Activated T-helper 1 cell treated with anti-CD3 and anti-CD28 coated beads, Interleukin-2, amount 50 U/mL, for 16 hours (primary cell): ENCODE measurements at places on chromosomes 3 and 15.

- DNase-seq = no peak
Measured at GRCh38 chr3:131142580-131142979, 115.9 kb downstream of the NEK11 start.

- no peak for DNase-seq
Measured at GRCh38 chr3:162879021-162879562, 1382.5 kb downstream of the OTOL1 start.

DNA sequence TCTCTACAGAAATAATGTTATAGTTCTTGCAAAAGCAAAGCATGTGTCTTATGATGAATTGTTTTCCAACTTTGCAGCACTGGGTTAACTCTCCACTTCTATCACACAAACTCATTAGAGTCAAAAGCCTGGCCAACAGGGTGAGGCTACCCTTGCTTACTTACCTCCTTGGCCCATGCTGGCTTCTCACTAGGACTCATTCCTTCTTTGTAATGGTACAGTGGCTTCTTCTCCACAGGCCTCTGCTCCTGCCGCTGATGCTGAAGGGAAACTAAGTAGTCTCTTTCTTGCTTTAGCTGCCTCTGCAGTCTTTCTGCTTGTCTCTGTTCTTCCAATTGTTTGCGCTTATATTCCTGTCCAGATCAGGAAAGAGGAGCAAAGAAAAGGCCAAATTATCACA lies 111.5 kb upstream of the SLC2A2 start:
- DNase-seq = no peak

DNA sequence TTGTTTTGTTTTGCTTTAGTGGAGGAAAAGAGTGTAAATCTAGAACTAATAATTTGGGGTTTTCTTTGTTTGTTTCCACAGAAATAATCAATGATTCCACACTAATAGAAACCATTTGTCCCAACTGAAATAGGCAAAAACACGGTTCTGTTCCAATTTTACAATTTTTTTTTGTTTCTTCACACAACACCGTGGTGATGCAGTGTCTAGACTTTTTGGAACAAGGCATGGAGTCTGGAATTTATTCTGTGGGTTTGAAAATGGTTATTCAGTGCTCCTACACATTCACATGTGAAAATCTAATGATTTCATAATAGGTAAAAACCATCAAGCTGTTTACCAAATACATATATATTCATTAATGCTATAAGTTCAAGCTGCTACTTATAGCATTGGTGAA lies 629.0 kb upstream of the TGFBR2 start:
- no peak for DNase-seq

DNA sequence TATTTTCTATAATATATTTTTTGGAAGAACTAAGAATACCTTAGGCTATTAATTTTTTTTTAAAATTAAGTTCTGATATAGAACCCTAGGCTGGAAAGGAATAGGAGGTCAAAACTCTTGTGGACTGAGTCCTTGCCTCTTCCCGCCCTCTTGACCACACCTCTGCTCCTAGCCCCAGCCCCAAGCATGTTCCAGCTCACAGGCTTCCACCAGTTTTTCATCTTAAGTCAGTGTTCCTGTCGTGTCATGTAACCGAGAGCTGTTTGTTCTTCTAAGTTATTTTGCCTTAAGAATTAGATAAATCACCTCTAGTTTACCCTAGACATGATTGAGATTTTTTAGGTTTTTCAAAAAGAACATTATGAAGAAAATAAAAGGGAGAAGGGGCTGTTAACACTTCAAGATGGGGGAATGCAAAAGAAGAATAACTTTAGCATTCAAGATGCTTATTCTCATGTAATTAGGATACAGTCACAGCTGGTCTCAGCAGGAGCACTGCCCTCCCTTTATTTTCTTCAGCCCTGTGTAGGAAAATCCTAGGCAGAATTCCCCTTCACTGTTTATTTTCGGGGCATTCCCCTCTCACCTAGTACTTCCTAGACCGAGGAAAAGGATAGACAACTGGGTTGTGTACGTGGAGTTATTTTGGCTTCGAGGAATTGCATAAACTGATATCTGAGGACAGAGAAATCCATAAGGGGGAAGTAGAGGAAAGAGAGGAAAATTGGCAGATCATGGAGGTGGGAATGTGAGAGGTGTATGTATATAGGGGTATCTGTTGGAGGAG lies 110.2 kb downstream of the CMSS1 start:
- DNase-seq = no peak

GRCh38 chr3:125585595-125586223 lies 9.6 kb downstream of the OSBPL11 start:
- DNase-seq = no peak

GRCh38 chr15:66237513-66238235 lies 15.9 kb downstream of the MEGF11 start:
- DNase-seq = no peak

GRCh38 chr3:42663581-42664437 lies 10.3 kb downstream of the ZBTB47 start:
- DNase-seq = no peak

- DNase-seq = no peak
Measured at GRCh38 chr15:58682234-58682633, 67.3 kb downstream of the ADAM10 start.

- DNase-seq = no peak
Measured at GRCh38 chr15:42825599-42825998, 88.7 kb upstream of the CDAN1 start.

- DNase-seq = no peak
Measured at GRCh38 chr3:194608981-194609380, 24.2 kb downstream of the TMEM44 start.

GRCh38 chr3:146561879-146562278 lies 17.5 kb upstream of the PLSCR1 start:
- no peak for DNase-seq

DNA sequence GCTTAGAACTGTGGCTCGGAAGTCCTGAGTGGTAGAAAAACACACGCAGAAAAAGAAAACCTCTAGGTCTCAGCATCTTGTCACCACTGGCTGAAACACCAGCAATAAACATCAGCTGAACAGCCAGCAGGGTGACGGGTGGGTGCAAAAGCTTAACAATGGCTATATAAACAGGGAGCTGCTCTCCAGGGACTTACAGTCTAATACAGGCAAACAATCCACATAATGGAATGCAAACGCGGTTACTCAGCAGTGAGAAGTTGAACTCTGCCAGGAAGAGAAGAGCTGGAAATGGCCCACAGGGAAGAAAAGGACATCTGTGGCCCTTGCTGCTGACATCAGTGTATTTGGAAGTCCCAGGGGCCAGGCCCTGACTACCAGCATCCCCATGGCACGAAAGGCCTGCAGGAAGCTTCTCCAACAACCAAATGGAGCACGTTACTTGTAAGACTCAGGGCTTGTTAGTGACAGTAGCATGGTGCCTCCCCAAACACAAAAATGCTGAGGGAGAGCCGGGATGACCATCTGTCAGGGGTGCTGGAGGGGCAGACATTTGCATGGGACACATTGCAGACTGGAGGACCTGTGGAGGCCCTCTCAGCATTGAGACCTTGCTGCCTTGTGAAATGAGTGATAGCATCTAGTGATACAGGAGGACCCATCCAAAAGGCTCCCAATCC lies 3.0 kb downstream of the HEG1 start:
- DNase-seq = no peak

GRCh38 chr15:55241891-55242290 lies 45.1 kb upstream of the RSL24D1 start:
- no peak for DNase-seq

DNA sequence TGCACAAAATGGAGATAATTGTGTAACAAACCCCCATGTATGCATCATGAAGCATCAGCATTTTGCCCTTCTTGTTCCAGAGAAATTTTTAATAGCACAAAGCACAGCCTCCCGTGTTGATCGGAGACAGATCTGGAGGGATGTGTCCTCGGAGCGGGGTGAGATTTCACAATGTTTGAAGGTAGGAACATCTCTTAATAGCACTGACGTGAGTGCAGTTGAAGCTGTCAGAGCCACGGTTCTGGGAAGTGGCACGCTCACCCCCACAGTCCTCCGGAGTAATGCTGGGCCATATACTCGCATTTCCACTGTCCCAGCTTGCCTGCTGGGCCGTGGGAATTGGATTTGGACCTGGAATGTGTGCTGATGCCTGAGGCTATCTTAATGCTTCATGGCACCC lies 24.1 kb downstream of the ARPP21 start:
- DNase-seq = no peak

DNA sequence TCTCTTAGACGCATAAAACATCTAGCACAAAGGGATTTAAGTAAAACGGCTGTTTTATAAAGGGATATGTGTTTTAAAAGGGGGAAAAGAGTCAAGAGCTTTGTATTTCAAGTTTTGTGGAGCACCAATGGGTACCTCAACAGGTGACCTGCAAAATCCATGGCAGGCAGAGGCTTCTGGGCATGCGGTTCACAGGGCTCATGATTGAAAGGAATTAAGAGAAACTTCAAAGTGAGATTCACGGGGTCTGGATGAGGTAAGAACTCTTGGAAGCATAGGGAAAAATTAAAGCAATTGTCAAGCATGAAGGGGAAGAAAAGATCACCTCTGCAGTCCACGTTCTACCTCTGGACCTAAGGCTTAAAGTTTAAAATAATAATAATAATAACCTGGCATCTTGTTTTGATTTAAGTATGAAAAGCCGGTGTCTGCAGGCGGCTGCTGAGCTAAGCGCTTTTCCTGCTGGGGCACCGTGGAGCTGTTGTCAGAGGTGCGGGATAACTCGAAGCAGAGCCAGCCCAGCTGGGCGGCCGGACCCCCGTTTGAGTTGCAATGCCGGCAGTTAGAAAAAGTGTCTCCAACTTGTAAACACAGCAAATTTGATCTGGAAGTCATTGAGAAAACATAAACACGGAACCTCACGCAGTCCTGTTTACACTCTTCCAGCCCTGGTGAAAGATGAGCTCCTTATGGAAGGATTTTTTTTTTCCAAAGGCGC lies 40.5 kb downstream of the HES1 start:
- DNase-seq = no peak

- DNase-seq = no peak
Measured at GRCh38 chr3:172213200-172213599, 173.8 kb downstream of the FNDC3B start.

DNA sequence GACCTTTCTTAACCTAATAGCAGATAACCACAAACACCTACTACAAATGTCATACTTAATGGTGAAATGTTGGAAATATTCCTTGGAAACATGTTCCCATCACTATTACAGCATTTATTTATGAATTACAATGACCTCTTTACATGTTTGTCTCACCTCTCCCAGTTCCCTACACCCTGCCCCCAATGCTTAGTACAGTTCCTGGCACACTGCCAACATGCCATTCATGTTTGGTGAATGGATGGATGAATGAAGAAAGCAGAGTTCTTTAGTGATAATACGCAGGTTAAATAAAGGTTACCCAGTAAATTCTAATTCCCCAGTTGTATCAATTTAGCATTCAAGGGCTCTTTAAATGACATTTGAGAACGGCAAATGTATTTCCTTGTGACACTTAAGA lies 259.9 kb upstream of the ATP11B start:
- no peak for DNase-seq

- no peak for DNase-seq
Measured at GRCh38 chr15:72540606-72541237, 66.6 kb downstream of the ARIH1 start.

GRCh38 chr15:51493892-51494291 lies 128.7 kb downstream of the DMXL2 start:
- DNase-seq = no peak

DNA sequence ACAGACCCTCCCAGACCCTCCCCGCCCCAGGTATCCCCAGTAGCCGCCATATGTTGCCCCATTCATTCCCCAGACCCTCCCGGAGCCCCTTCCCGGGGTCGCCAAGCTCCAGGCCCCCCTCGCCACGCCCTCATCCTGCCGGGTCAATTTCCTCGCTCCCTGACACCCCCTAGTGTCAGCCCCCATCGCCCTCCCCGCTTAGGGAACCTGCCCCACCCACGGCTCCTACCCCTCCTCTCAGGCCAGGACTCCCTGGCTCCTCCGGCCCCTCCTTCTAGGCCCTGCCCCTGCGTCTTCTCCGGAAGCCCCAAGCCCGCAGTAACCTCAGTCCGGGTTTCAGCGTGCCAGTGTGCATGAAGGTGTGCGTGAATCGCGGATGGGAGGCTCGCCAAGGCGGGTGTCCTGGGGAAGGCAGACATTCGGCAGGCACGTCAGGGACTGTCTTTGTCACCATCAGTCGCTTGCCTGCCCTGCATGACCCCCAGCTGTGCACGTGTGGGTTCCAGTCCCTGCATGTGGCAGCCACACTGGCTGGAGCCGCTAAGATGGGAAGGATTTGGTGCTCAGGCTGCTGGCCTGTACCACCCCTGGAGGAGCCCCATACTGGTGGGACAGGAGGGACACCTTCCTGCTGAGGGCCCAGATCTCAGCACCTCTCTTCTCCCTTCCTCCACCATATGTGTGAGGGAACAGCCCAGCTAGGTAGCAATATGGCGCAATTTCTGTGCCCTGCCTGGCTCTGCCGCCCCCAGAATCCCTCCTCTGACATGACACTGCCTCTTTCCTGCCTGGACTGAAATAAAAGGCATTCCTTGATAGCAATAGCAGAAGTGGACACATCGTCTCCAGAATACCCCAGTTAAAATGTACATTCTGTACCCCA lies 693 bp downstream of the DISP2 start:
- no peak for DNase-seq

DNA sequence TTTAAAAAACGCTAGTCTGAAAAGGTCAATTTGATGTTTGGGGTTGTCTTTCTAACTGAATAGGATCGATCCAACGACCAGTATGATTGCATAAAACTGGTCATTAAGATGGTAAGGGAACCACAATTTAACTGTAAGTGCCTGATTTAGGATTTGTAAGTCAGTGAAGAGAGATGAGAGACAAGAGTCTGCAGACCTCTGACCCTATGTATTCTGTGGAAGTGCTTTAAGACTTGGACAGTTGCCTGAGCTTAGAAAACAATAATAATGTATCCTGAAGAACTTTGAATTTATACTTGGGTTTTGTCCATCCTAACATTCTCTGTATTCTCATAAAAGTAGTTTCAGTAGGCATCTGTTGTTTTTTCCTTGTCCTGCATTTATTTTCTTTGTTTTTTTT lies 221.4 kb upstream of the SUCLG2 start:
- DNase-seq = no peak

DNA sequence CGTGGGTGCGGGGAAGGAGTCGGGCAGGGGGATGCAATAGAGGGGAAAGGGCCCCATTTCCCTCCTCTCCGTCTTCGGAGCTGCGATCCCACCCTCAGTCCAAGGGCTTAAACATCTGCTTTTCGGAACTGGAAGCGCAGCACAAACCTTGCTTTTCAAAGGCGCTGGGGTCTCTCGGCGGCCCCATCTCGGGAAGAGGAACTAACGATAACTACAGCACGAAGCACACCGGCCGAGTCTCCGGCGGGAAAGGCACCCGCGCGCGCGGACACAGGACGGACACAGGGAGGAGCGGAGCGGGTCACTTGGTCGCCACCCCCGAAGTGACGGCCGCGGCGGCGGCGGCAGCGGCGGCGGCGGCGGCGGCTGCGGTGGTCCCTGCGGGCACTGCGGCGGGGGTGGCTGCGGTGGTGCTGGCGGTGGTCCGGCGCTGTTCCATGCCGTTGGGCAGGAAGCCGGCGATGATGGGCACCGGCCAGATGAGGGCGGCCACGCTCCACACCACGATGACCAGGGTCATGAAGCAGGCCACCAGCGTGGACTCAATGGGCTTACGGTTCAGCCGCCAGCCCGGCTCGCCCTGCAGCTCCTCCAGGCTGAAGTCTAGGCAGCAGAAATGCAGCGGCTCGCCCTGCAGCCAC lies 1.1 kb downstream of the TMEM158 start:
- no peak for DNase-seq

- DNase-seq = no peak
Measured at GRCh38 chr15:74250266-74250665, 14.1 kb downstream of the CCDC33 start.
